ENCODE measurements at places on chromosomes 16 and 17.

GRCh38 chr17:79031996-79032875 lies 8.3 kb downstream of the C1QTNF1 start:
- DNase-seq = no peak

GRCh38 chr17:55845385-55845784 lies 94.5 kb downstream of the PCTP start:
- no peak for DNase-seq

GRCh38 chr17:18093616-18094408 lies 6.1 kb downstream of the DRG2 start:
- DNase-seq = no peak

DNA sequence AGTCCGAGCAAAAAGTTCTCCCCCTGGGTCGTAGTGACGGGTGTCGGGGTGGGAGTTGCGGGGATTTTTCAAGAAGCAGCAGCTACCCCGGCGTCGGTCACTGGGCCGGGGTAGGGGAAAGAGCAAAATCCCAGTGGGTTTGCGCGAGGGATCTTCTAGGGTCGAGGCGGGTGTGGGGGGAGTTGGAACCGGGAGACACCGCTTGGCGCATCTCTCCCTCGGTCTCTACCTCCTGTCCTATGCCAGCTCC lies 2.3 kb upstream of the UBTF start:
- no peak for DNase-seq

- DNase-seq = no peak
Observed at GRCh38 chr16:55576384-55576783, 9.9 kb downstream of the CAPNS2 start.

DNA sequence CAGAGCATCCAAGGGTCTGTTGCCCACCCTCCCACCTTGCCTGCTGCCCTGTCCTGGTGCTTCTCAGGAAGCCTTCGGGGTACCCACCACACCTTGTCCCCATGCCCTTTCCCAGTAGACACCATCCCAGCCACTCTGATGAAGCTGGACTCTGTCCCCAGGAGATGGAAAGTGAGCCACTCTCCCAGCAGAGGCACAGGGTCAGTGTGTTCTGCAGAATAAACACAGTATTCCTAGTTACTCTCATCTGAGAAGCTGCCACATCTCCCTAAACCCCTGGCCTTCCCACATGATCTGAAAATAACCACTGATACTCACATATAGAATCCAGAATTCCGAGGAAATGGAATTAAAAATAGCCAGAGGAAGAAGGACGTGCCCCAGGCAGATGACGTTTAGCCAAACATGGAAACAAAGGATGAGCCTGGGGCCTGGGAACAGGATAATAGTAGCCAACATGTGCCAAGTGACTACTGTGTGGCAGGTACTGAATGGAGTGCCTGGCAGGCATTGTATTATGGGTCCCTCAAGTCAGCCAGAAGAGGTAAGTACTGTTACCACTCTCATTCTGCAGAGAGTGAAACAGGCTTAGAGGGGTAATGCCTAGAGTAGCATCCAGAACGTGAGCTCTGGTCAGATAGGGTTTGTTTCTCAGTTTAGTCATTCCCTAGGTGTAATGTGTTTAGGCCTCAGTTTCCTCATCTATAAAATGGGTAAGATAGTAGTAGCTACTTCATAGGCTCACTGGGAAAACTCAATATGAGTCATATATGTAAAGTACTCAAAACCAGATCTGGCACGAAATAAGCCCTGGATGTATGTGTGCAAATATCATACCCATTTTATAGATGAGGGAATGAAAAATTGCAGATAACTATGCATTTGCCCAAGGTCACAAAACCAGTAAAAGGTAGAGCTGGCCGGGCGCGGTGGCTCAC lies 20.8 kb upstream of the PEMT start:
- no peak for DNase-seq

- DNase-seq = no peak
Observed at GRCh38 chr16:24430954-24431760, 108.2 kb upstream of the RBBP6 start.

GRCh38 chr16:77696149-77696548 lies 26.2 kb upstream of the NUDT7 start:
- DNase-seq = no peak

- DNase-seq = no peak
Observed at GRCh38 chr17:40724656-40725055, 21.1 kb upstream of the KRT24 start.

DNA sequence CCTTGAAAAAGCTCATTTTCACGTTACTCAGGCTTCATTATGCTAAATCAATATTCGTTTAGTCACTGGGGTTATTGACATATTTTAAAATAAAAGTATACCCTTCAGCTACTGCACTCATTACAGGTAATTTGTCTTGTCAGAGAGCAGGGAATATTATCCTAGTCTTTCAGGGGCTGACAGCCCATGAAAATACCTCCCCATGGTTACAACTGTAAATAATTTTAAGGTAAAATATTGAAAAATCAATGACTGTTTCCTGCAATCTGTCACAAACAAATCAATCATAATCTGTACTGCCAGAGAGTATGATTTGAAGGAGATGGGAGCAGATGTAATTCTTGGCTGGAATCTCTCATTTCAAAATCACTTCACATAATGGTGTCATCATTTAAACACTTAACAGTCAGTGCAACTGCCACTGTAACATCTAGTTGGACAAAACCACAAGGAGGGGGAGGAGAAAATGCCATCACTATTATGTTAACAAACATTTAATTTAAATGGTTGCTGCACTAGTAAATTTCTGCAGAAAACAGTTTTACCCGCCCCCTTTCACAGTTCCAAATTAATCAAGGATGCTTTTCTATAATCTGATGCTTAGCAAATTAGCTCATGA lies 9.3 kb upstream of the IRX5 start:
- no peak for DNase-seq

DNA sequence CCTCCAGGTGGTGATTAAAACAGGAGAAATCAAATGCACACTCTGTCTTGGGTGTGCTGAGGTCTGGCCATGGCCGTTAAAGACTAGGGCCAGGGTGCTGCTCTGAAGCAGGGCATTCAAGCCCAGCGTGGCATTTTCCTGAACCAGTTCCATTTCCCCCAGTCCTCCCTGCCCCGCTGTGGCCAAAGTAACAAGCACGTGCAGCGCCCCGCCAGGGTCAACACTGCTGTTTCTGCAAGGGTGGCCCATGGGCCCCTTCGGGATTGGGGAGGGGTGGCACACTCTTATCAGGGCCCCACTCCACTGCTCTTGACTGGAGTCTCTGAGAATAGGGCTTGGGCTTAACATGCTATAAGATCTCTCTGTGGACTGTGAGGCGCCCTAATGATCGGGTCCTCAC lies 72.9 kb downstream of the IL21R start:
- DNase-seq = no peak

DNA sequence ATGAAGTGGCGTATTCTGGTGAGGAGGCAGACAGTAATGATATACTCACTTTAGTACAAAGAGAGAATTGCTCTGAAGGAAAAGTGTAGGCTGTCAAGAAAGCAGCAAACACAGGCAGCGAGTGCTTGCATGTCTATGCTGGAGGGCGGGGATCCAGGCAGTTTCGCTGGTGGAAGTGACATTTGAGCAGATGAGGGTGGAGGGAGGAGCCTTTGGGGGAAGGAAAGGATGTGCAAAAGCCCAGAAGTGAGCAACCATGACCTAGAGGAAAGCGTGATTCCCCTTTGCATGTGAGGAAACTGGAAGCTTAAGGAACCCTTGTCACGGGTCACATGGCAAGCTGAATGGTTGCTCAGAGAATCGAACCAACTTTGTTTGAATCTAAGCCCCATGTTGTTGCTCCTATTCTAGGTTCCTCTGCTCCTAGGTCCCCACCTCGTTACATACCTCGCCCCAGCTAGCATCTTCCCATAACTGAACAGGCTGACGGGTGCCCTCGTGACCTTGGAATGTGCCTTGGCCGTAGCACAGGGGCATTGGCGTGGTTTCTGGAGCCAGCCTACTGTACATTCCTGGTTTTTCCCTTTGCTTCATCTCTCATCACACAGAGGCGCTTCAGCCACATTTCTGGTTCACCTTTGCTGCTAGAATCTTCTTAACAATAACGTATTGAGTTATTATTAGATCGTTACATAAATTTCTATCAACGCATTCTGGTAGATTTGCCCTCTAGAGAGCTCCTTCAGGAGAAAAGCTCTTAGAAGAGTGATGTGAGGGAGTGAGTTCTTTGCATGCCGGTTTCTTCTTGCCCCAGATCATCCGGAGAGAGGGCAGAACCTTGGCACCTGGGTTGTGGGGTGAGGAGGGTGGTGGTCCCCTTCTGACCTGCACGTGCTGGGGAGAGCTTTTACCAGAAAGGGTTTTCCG lies 191.8 kb downstream of the SNX29 start:
- no peak for DNase-seq

DNA sequence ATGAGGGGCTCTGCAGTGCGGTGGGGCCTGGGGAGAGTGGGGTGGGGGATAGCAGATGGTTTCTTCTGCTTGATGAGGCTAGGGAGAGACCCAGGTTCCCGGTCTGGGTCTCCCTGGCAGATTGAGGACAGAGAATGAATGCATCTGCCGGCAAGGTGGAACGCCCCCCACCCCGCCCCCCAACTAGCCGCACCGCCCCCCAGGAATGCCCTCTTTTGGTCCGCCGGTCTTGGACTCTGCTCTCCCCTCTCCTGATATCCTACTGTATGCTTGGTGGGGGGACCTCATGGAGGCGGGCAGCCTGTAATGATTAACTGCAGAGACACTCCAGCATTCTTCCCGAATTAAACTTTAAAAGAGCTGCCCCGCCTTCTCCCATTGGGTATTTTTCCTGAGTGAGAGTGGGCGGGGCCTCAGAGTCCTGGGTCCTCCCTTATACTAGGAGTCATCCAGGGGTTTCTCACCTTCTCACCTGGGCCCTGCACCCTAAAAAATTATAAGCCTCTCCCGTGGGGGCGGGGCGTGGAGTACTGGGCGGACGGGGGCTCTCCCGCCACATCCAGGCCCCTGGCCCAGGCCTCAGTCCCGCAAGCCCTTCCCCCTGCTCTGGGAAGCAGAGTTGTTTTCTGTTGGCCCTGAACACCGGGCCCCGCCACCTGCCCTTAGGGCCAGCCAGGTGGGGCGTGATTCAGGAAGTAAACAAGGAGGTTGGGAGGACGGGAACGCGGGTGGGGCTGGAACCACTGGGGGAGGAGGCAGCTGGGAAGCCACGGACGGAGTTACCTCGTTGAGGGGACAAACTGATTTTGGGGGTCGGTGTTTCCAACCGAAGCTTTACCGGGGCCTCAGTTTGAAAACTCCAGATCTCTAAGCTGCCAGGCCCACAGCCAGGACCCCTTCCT lies 1.5 kb downstream of the GRB7 start:
- no peak for DNase-seq

DNA sequence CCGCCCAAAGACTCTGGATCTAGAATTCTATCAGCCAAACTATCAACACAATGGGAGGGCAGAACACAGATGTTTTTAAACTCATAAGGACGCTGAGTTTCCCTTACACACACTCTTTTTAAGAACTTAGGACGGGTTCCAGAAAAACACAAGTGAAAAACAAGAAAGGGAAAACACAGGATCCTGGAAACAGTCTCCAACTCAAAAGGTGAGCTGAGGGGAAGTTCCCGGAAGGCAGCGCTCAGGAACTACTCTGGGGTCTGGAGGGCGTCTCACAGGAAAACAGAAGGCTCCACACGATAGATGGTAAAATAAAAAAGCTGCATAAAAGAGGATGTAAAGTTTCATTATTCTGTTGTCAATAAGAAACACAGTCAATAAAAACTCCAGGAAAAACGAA lies 80.2 kb upstream of the DOC2B start:
- no peak for DNase-seq

- DNase-seq = no peak
Observed at GRCh38 chr17:65312718-65313377, 175.7 kb downstream of the RGS9 start.

- no peak for DNase-seq
Observed at GRCh38 chr17:42704837-42705494, 22.6 kb downstream of the CNTNAP1 start.

DNA sequence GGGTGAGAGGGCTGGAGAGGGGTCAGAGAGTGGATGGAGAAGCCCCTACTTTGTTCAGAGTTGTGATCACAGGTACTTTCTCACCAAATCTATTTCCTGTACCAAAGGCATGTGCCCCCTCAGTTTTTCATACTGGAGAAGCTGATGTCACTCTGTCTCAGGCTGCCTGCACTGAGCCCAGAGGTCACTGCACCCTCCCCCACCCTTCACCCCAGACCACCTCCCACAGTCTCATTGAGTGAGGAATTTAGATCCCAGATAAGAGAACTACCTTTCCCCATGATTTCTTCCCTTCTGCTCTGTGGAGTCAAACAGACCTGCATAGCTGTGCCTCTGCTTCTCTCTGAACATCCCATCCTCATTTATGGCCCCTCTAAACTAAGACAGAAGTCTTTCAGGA lies 140.0 kb upstream of the IRX6 start:
- DNase-seq = no peak

DNA sequence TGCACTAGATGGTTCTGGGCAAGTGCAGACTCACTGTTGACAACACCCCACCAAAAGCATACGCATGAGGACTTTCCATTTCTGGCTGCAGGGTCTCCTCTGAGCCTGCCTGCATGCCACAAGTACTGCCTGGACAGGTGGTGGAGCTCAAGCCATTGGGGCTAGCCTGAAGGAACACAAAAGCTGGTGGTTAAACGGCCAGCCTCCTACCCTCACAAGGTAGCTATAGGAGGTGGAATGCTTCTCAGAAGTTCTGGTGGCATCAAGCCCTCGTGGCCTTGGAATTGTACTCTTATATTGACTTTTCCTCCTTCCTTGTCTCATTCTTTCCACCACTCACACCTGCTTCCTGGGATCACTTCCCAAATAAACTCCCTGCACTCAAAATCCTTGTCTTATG lies 56.6 kb upstream of the BCAR1 start:
- DNase-seq = no peak

- no peak for DNase-seq
Observed at GRCh38 chr17:40312131-40312731, 3.3 kb downstream of the RARA start.

- DNase-seq = no peak
Observed at GRCh38 chr16:11685844-11686618, 17.8 kb downstream of the SNN start.

DNA sequence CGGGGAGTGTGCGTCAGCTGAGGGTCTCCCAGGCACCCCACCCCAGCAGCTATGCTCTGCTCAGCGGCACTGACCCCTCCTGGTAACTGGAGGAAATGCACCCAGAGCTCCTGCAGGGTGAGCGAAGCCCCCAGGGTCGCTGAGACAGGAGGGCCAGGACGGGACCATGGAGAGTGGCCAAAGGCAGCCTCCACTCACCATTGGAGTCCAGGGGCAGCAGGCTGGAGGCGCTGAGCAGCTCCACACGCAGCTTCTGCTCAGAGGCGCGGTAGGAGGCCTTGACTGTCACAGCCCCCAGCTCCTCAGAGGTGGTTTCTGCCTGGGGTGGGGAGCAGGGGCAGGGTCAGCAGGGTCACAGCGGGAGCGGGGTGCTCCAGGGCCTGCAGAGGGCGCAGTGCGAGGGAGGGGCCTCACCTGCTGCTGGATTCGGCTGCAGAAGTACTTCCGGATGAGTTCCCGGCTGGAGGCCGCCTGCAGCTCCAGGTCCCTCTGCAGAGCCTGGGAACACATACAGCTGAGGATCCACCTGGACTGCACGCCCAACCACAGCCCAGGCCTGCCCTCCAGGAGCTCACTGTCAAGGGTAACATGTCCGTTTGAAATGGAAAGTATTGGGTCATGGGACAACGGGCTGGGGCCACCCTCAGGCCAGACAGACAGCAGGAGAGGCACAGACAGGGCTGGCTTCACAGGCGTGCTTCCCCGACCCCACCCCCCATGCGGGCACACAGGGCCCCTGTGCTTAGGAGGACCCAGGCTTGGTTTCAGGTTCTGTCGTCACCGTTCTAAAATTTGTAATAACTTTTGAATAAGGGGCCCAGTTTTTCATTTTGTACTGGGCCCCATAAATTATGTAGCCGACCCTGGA lies 13.8 kb downstream of the UNC13D start:
- DNase-seq = no peak

Measured in esophagus squamous epithelium (tissue), 5 donors.